ENCODE measurements at places on chromosomes 3 and 15.

DNA sequence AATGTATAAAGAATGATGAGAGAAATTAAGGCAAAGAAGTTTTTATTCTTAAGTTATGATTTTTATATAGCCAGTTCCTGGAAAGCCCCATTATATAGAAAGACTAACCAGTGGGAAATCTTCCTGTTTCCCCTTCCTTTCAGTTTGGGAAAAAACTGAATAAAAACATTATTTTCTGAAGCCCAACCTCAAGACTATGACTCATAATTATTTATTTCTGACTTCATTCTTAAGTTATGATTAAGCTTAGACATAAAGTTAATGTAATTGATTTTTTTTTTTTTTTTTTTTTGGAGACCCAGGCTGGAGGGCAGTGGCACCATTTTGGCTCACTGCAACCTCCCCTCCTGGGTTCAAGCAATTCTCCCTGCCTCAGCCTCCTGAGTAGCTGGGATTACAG is 55.8 kb downstream of the TRPC1 start:
- DNase-seq, result peak; percentile 27

DNA sequence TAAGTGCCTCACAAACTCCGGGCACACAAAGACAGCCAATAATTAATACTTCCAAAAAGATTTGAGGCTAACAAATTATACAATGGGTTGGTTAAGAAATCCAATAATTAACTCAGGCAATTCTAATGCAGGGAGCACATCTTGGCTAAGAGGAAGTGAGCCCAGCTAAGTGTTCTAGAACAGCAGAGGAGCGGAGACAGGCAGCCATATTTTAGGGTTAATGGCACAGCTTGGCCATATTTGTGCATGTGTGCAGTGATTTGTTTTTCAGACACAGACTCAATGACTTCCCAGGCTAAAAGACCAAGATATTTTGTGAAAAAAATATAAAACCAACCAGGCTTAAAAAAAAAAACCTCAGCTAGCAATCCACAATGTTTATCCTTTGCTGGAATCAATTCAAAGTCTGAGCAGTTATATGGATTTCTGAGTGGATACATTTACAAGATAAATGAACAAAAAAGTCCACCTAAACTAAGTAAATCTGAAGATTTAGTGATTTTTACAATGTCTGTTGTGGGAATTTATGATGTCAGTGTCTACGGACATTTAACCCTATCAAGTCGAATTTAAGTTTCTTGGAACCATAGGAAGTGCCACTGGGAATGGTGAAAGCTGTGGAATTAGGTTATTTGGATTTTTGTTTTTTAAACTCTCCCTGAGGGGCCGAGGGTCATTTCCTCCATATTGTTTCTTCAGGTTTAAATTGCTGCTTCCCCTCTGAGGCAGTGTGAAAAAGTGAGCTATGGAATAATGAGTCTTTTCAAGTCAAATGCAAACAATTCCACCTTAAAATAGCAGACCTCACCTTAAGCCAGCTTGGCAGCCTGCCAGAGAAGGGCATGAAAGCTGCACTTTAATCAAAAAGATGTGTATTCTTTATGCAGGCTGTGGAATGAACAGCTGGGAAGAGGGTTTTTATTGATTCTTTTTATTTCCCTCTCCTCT is 413.7 kb upstream of the TBL1XR1 start:
- DNase-seq, result peak; percentile 51

DNA sequence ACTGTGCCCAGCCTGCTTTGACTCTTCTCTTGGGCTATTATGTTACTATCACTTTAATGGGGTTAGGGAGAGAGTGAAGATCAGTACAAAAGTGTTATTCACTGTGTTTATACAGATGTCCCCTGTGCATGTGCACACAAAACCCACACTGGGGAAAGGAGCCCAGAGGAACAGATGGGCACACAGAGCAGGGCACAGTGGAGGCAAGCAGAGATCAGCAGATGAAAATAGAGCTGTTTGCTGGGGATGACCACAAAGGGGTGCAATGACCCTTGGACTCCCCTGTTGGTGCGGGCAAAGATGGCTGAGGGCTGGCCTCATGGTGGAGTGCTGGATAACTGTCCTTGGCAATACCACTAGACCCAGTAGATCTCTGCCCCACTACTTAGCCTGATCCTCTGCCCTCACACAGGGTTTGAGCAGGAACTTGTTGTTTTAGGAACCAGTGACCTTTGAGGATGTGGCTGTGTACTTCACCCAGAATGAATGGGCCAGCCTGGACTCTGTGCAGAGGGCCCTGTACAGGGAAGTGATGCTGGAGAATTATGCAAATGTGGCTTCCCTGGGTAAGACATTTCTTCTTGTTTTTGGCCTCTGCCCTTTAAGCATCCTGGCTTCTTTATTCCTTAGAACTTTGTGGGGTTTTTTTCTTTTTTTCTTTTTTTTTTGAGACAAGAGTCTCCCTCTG is 5.3 kb downstream of the ZNF620 start:
- no peak for DNase-seq

GRCh38 chr3:112327371-112327951 is 5.5 kb upstream of the CD200 start:
- DNase-seq, result peak; percentile 63

GRCh38 chr3:144923046-144923775 is 951.6 kb downstream of the DIPK2A start:
- peak; percentile 14 for DNase-seq

DNA sequence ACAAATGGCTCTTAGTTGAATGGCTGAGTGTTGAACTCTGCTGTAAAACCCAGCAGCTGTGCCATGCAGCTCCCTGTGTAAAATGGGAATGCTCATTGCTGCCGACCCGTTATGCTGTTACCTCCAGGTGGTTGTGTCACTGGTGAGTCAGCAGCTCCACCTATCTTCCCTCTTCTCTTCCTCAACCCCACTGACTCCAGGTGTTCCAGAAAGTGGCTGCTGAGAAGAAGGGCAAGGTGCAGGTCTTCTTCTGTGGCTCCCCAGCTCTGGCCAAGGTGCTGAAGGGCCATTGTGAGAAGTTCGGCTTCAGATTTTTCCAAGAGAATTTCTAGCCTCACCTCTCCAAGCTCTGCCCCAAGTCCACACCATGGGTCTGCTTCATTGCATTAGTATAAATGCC is 41.9 kb downstream of the NOX5 start:
- DNase-seq, result no peak

DNA sequence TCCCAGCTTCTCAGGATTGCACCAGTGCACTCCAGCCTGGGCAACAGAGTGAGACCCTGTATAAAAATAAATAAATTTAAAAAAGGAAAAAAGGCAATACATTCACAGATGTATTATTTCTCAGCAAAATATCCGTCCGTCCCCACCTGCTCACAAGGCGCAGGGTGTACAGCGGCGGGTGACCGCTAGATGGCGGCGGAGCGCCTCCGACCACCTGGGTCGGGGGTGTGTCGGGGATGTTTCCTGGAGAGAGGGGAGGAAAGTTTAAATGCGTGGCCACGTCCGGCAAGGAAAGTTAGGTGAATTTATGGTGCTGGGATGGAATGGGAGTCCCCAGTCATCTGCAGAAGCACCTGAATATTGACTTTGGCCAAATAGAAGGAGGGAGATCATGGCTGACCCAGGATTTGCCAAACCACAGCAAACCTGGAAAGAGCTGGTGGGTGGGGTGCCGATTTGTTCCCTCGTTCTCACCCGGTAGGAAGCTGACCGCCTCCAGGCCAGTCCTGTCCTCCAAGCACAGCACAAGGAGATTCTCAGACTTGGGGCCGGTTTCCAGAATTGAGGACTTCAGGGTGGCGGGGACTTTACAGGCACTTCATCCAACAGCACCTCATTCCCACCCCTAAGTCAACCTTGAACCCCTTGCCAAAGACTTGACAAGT is 88.3 kb downstream of the TMEM266 start:
- peak; percentile 18 for DNase-seq

DNA sequence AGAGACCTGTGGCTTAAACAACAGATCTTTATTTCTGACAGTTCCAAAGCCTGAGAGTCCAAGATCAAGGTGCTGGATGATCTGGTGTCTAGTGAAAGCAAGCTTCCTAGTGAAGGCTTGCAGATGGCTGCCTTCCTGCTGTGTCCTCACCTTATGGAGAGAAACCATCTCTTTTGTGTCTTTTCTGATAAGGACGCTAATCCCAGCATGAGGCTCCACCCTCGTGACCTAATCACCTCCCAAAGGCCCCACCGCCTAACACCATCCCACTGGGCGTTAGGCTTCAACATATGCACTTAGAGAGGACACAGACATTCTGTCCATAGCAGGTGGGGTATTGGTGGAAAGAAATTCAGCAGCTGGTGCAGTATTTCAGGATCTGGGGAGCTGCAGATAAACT is 19.8 kb upstream of the LYSMD4 start:
- no peak for DNase-seq

- no peak for DNase-seq
These were observed 599.5 kb upstream of the KCNMB2 start for GRCh38 chr3:177936721-177937120.

DNA sequence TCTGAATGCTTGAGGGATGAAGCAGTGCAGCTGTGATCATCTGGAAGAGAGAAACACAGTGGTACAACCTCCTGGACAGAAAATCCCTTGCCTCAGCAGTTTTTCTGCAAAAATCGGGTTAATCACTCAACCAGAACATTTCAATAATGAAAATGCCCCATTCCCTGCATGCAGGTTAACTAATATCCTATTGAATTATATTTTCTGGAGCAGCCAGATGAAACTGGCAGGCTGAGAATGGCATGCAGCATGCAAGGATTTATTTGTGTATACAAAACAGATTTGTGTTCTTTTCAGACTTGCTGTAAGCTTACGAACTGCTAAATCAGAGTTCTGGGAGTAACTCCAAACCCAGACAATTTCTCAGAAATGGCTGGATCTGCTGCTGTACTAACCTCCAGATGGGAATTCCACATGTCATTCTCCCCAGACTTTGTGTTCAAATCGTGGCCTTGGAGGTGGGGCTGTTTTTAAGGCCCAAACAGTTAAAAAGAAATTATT is 39.1 kb downstream of the SLC9A9 start:
- DNase-seq, result peak; percentile 26

GRCh38 chr15:78056714-78057269 is 20.7 kb downstream of the TBC1D2B start:
- no peak for DNase-seq

- DNase-seq, result no peak
These were observed 142.3 kb upstream of the CHL1 start for GRCh38 chr3:54240-54639.

DNA sequence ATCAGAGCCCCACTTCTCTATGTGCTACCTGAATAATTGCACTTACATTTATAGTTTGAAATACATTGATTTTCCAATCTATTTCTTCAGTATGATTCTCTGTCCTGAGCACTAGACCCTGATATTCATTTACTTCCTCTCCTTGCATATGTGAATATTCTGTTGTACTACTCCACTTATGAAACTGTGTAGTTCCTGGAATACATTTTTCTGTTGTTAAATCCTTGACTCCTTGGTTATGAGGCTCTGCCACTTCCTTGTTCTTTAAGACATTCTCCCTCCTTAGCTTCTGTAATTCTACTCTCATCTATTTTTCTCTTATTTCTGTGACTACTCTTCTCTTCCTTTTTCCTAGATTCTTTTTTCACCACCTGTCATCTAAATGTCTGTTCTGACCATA is 12.9 kb upstream of the MGA start:
- DNase-seq, result no peak

- DNase-seq, result no peak
These were observed 190.6 kb downstream of the CNTN3 start for GRCh38 chr3:74423867-74424266.

GRCh38 chr3:43817825-43818224 is 127.1 kb downstream of the ABHD5 start:
- DNase-seq, result no peak

DNA sequence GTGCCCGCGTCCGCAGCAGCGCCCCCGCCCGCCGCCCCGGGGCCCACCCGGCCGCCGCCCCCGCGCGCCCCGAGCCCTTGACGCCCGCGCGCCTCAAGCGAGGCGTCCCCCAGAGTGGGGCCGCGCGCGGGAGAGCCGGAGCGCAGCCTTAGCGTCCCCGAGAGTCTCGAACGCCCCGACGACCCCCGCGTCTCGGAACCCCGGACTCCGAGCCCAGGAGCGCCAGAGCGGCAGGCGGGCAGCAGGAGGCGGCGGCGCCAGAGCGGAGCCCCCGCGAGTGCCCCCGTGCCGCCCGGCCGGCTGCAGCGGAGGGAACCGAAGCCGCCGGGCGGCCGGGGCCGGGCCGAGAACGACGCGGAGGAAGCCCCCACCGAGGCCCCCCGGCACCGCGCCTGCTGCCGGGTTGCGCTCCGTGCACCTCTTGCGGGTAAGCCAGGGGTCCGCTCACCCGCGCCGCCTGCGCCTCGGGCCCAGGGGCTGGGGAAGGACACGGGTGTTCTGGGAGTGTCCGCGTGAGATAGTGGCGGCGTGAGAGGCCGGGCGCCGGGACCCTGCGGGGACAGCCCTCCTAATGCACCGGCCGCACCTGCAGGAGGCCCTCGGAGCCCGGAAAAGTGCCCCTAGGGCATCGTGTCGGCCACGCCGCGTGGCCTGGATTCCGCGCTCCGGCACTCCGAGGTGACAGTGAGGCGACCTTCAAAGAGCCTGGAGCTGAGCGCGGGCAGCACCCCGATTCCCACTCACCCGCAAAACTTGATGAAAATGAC is 52.0 kb upstream of the ULK4 start:
- DNase-seq, result no peak

- DNase-seq, result peak; percentile 43
These were observed 70.9 kb downstream of the MYO9A start for GRCh38 chr15:72047020-72047419.

DNA sequence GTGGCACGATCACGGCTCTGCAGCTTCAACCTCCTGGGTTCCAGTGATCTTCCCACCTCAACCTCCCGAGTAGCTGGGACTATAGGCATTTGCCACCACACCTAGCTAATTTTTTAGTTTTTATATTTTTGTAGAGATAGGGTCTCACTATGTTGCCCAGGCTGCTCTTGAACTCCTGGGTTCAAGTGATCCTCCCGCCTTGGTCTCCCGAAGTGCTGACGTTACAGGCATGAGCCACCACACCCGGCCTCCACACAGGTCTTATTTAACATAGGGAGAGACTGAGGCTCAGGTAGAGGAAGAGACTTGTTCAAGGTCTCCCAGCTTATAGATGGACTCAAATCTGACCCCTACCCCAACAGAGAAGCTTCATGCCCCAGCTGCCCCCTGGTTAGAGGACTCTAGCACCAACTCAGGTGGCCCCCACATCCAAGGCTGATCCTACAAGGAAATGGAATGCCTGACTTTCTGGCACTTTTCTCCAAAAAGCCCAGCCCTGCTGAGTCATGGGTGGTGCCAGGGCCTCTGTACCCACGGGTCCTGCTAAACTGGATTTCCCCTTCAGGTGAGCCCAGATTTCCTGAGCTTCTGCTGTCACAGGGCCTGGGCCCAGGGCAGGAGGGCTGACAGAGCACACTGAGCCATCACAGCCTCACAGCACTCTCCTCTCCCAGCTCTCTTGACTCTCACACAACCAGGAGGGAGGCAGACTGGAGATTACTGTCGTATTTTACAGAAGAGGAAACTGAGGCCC is 5.6 kb downstream of the TMEM40 start:
- DNase-seq, result no peak

- DNase-seq, result no peak
These were observed 33.3 kb downstream of the EMC4 start for GRCh38 chr15:34258151-34258550.

DNA sequence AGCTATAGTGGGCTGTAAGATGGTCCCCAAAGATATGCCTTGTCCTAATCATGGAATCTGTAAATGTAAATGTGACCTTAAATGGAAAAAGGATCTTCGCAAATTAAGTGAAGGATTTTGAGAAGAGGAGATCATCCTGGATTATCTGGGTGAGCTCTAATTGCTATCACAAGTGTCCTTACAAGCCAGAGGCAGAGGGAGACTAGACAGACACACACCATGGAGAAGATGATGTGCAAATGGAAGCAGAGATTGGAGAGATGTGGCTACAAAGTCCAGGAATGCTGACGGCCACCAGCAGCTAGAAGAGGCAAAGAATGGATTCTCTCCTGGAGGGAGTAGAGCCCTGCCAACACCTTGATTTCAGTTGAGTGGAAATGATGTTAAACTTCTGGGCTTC is 102.3 kb upstream of the PROK2 start:
- no peak for DNase-seq
